ENCODE measurements at places on chromosomes 1 and 21.

DNA sequence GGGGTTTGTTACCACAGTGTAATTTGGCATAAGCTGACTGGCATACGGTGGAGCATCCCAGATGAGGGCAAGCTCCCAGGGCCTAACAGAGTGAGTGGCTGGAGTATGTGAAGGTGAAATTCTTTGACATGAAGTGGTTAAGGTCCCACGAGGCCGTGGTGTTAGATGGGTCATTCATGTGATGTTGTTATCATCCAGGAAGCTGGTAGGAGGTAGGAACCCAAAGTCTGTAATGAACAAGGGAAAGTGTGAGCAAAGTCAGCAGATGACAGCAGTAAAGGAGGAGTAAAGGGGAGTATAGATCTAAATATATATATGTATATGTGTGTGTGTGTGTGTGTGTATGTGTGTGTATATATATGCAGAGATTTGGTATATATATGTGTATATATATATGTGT is 47.6 kb downstream of the MDM4 start:
- no peak for DNase-seq

DNA sequence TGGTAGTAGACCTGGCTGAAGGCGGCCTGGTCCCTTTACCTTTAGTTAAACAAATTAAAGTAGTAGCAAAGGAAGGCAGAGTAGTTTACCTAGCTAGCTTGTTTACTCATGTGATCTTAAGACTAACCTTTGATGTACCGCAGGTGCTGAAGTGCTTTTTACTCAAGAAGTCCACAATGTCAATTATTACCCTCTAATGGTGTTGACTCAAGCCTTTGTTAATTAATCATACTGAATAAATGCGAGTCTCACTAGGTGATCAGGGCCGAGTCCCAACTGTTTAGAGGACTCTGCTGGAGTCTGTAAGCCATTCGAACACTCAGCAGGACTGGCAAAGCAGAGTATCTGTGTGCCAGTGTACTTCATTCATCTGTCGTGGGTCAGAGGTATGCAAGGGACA is 381.1 kb upstream of the NCAM2 start:
- no peak for DNase-seq

- no peak for DNase-seq
Measured at GRCh38 chr1:87980494-87980893, 651.8 kb downstream of the LMO4 start.

DNA sequence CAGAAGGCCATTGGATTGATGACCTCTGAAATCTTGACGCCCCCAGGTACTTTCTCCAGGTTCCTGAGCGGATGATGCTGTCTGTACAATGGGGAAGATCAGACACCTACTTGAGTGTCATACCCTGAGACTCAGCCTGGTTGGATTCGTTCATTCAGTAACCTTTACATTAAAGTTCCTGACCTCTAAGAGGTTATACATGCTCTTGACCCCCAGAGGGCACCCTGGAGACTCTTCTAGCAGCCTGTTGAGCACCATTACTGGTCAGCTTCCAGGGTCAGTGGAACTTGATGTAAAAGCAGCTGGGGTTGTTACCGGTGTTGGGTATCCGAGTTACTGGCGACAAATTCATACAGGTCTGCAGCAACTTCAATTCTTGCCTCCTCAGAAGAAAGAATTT is 114.3 kb upstream of the ZNF678 start:
- peak; percentile 76 for DNase-seq

GRCh38 chr1:179310291-179310690 is 16.7 kb downstream of the SOAT1 start:
- DNase-seq = no peak

- DNase-seq = peak; percentile 98
Measured at GRCh38 chr1:40373323-40374283, at the start of gene SMAP2. TSS of gene SMAP2 (plus strand) at chr1:40373727. CDS start at chr1:40374121, 394 bp downstream.

DNA sequence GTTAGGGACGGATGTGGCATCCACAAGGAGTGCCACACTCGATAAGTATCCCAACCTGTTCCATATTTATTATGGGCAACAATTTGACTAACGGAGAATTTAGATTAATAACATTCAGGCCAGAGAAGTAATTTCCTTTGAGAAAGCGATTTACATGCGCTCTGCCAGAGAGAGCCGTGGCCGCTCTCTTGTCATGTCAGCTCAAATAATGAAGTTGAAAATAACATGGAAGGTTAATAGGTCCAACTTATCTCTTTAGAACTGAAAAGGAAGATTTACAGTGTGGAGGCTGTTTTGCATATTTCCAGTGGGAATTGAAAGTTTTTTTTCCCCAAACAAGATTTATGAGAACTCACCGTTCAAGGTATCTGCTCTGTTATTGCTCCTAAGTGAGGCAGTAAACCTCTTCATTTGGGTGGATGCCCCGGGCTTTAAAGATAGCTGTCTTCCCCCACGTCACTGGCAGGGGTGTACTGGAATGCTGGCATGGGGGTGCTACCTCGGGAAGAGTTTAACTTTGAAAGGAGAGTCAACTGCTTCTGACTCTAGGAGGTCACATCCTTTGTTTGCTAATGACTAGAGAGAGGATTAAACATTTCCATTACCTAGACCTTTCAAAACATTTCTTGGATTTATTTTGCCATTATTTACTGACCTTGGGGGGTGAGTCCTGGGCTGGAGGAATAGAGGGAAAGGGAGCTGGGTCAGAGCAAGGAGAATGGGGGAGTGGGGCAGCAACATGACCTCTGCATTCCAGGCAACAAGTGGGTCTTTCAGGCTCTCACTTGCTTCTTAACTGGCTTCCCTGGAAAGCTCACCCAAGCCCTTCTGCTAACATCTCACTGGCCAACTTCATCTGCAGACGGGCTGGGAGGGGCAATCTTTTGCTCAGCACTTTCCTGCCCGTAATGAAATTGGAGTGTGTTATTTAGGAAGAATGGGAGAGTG is 204.2 kb downstream of the CAMTA1 start:
- no peak for DNase-seq

- DNase-seq = no peak
Measured at GRCh38 chr1:36625935-36626310, 143.2 kb upstream of the CSF3R start.

DNA sequence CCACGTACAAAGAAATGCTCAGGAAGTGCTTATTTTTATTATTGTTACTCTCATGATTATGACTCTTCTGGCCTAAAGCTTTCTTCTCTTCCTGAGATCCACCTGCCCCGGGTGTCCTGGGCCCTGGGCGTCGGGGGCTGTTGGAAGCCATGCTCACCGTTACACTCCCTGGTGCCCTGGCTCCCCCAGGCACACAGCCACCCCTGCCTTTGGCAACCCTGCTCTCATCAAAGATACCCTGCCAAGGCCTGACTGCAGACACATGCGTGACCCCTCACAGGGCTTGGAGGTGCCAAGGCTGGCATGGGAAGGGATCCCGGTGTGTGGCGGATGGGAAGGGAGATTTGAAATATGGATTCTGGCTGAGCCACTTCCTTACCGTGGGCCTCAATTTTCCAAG is 3.3 kb upstream of the KISS1 start:
- DNase-seq = no peak

DNA sequence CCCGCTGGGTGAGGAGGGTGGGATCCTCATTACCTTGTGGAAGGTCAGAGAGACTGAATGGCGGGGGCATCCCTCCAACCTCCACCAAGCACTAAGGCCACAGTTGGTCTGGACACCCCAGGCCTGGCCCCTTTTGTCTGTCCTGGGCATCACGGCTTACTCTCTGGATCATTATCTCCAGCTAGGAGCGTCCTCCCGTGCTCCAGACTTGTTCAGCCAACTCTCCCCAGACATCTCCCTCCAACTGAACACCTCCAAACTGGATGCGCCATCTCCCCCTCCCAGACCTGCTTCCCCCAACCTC is 7.3 kb upstream of the GJB5 start:
- DNase-seq = no peak

- no peak for DNase-seq
Measured at GRCh38 chr1:180915426-180915965, 2.8 kb downstream of the KIAA1614 start.

DNA sequence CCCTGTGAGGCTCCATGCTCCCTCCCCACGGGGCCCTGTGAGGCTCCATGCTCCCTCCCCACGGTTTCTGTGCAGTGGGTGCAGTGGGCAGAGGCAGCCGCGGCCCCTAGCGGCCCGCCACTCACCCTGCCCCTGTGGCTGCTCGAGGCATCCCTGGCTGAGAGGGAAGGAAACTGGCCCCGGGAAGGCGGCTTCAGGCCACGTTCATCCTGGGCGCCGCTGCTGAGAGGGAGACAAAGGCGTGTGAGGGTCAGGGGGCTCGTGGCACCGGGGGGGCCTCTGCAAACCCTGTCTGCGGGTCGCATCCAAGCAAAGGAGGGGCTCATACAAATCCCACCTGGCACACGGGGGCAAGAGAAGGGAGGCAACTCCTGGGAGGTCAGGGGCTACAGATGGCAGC is 8.5 kb downstream of the CFAP410 start:
- no peak for DNase-seq

DNA sequence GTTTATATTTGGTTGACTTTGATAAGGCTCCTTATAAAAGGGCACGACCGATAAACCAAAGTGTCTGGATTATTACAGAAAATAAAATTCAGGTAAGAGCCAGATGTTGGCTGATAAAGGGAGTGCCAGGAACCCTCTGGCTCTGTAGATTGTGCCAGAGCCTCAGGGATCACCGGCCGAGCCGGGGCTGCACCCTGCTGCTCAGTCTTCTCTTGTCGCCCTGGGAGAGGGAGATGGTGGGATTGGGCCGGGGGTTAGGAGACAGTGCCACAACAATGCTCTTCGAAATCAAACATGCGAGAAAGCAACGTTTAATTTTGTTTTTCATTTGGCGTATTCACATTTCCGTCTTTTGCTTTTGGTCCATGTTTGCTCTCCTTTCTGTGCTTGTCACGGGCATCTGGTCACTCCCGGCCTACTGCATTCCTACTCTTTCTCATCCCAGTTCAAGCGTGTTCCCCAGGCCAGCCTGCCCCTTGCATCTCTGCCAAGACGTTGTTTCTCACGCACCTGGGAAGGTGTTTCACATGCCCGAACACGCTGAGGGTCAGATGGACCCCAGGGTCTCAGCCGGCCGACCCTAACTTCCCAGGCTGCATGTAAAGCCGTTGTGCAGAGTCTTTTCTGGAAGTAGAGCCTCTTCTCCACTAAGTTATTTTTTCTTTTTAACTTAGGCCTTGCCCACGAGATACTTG is 18.8 kb upstream of the C2CD2 start:
- no peak for DNase-seq

- DNase-seq = no peak
Measured at GRCh38 chr1:228827019-228827418, 91.7 kb downstream of the RHOU start.

DNA sequence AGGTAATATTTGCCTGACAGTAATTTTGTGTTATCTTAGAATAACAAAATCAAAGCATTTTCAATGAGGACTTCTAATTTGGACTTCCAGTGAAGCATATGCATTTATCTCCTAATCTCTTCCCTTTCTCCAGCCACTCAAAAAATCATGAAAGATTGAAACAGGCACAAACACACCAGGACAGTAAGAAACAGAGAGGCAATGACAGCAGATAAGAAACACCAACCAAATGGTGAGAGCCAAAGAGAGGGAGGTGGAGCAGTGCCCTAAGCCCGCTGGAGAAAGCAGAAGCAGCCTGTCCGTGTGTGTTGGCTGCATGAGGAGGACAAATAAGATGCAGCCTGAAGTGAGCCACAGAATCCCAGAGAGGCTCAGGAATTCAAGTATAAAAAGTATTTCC is 39.0 kb downstream of the SLC44A3 start:
- DNase-seq = no peak

DNA sequence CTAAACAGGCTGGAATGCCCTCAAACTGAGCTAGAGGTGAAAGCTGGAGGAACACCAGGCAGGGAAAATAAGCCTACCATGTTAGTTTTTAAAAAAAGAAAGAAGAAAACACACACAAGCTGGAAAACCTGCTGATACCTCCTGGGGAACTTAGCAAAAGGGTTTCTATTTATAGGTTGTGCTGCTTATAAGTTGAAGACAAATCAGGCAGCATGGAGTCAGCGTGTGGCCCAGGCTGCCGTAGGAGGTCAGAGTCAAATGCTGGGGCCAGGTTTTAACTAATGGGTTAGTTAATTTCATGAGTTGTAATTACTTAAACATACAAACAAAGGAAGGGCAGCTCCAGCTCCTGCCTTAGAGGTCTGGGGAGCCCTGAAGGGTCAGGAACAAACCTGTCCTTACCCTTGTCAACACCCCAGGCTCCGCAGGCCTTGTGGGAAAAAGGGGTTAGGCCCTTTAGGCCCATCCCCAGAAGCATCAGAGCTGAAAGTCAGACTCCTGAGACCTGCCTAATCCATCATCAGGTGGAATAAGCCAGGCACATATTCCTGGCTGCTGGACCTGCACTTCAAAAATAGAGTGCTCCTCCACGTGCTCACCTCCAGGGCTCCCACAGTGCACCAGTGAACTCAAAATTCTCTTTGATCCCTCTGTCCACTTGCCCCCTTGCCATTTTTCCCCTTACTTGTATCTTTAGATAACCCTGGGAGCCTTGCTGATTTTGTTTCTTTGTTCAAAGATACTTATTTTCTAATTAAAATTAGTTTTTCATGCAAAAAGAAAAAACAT is 59.7 kb downstream of the BRINP2 start:
- DNase-seq = no peak

GRCh38 chr1:21524686-21525339 is 15.6 kb downstream of the ALPL start:
- DNase-seq = no peak

DNA sequence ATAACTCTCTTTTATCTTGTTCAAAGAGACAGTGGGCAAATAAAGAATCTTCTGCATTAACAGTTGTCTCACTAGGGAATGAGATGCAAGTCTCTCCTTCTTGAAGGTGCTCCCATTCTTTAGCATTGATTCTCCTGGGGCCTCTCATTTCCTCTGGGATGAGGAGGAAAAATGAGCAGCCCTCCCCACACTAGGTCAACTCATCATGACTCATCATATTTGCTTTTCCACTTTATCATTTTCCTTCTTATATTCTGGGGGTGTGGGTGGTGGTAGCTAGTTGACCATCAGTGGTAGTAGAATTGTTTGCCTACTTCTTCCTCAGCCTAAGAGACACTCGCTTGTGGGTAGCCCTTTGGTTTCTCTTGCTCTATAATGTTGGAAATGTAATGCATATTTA is 182.0 kb upstream of the C1orf87 start:
- no peak for DNase-seq

- DNase-seq = no peak
Measured at GRCh38 chr1:29209173-29209572, 21.6 kb downstream of the MECR start.

- DNase-seq = no peak
Measured at GRCh38 chr1:64161357-64161941, 42.0 kb upstream of the UBE2U start.

GRCh38 chr1:13735168-13735930 is 35.4 kb downstream of the PRDM2 start:
- no peak for DNase-seq

- DNase-seq = no peak
Measured at GRCh38 chr1:99652881-99653281, 7.0 kb downstream of the PALMD start.

- DNase-seq = no peak
Measured at GRCh38 chr1:154910851-154911250, 25.7 kb downstream of the PMVK start.

GRCh38 chr1:155117610-155118009 is 10.1 kb upstream of the EFNA1 start:
- DNase-seq = peak; percentile 50
